Activated CD8-positive, alpha-beta memory T cell treated with anti-CD3 and anti-CD28 coated beads for 4 hours (primary cell): ENCODE measurements at places on chromosomes 5 and 9.

- no peak for DNase-seq
Measured at GRCh38 chr5:111628901-111629300, 116.6 kb upstream of the STARD4 start.

- DNase-seq, result peak; percentile 80
Measured at GRCh38 chr5:170312666-170313065, 15.1 kb upstream of the LCP2 start.

GRCh38 chr5:141342773-141343172 lies 856 bp upstream of the PCDHGA3 start:
- no peak for DNase-seq

GRCh38 chr5:50807661-50808060 lies 141.2 kb downstream of the PARP8 start:
- DNase-seq, result no peak

DNA sequence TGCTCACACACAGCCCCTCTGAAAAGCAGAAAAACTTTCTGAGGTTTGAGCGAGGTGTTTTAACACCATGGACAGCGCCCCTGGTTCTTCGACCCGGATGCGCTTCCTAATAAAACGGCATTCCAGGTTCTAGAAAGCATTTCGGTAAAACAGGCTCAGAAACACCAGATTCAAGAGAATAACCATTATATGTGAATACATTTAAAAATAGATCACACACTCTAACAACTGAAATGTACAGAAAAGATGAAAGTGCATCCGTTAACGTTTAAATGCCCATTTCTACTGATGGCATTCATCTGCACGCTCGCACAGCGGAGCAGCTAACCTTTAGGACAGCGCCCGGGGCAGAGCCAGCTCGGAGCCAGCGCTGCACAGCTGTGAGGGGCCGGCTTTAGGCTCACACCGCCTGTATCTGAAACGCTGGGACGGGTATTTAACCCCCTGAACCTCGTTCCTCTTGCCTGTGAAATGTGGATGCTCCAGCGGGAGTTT lies 26.3 kb upstream of the TENT4A start:
- DNase-seq, result no peak

DNA sequence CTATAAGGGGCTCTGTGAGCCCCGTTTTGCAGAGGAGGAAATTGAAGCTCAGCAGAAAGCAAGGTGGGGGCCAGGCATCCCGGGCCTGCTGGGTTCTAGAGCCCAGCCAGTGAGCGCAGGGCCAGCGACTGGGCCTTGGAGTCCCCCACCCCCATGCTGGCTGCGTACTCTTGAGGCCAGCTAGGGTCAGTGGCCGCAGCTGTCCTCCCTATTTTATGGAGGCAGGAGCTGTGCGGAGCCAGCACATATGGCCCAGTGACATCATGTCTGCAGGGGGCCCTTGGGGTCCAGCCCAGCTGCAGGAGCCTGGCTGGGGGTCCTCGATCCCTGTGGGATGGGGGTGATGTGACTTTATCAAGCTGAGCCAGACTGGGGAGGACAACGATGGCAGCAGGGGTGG lies 71.3 kb downstream of the HMCN2 start:
- no peak for DNase-seq

DNA sequence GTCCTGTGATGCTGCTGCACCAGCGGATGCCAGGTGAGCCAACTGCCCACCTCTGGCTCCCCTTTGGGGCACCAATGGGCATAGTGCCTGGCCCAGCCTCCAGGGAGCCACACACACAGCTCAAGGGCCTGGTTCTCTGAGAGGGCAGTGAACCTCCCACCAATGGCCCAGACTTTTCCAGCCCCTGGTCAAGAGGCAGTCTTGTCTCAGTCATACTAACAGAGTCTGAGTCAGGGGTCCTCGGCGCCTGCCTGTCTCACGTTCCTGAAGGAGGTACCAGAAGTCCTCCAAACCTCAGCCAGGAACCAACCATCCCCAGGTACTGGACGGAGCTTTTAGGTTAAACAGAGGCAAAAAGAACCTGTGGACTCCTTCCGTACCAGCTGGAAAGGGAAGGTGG lies 121.1 kb downstream of the C5orf15 start:
- no peak for DNase-seq

DNA sequence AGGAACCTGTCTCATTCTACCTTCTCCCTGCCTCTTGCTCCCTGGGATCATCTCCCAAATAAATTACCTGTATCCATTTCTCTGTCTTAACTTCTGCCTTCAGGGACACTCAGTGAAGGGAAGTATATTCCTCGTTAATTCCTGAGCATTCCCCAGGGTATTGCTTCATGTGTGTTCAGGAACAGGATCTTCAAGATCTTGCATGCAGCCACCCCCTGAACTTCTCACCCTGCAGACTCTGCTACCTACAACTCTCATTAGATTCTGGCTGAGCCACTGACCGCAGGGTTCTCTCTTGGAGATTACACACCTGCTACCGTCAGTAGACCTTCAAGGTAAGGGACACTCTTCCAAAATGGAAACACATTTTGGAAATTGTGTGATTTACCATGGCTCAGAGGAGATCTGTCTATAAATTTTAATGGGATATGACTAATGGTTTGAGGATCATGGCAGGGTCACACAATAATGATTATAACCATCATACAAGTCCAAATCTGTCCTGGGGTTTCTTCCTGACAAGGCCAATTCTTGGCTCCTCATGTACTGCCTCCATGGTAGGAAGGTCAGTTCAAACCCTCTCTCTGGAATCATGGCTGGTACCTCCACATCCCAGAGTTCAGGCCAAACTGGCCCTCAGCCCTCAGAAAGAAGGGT lies 38.9 kb upstream of the UGCG start:
- DNase-seq, result no peak

- no peak for DNase-seq
Measured at GRCh38 chr9:134419684-134420076, 93.4 kb downstream of the RXRA start.

GRCh38 chr9:127976498-127976897 lies 4.3 kb downstream of the EEIG1 start:
- DNase-seq, result no peak

GRCh38 chr5:51466214-51466613 lies 83.0 kb downstream of the ISL1 start:
- no peak for DNase-seq

DNA sequence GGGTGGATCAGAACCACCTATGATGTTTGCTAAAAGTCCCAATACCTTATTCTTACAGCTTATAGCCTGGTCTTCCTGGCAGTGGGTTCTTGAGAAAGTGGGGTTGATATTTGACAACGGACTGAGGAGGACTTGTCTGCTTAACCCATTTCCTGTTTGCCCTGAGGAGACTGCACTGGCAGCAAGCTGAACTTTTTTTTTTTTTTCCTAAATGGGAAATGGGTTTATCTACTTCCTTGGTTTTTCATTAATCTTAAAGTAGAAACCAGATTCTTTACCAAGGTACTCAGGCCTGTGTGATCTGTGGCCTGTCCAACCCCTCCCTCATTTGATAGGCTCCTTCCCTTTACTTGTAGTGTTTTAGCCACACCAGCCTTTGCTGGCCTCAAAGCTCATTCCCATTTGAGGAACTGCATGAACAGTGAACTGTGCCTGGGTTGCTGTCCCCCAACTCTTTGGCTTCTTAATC lies 47.1 kb downstream of the C9orf57 start:
- DNase-seq, result no peak

DNA sequence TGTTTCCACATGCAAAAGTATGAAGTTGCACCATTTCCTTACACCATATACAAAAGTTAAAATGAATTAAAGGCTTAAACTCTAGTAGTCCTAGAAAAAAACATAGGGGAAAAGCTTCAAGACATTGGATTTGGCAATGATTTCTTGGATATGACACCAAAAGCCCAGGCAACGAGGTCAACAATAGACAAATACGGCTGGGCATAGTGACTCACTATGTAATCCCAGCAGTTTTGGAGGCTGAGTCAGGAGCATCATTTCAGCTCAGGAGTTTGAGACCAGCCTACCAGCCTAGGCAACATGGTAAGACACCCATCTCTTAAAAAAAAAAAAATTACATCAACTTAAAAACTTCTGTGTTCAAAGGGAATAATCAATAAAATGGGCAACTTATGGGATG lies 30.9 kb upstream of the SREK1 start:
- DNase-seq, result no peak

GRCh38 chr5:162842727-162843126 lies 594.7 kb upstream of the CCNG1 start:
- no peak for DNase-seq

- DNase-seq, result no peak
Measured at GRCh38 chr5:142926549-142926948, 156.4 kb downstream of the ARHGAP26 start.

GRCh38 chr9:18741359-18741758 lies 267.4 kb downstream of the ADAMTSL1 start:
- DNase-seq, result no peak

- no peak for DNase-seq
Measured at GRCh38 chr9:105673850-105674387, 11.7 kb downstream of the TAL2 start.

DNA sequence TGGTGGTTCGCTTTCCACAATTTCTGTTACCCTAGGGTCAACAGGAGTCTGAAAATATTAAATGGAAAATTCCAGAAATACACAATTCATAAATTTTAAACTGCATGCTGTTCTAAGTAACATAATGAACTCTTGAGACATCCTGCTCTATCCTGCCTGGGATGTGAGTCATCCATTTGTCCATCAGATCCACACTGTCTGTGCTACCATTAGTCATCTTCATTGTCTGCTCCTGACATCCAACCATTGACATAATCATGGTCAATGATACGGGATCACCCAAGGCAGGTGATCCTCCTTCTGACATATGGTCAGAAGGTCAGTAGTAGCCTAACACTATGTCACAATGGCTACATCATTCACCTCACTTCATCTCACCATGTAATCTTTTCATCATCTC lies 276.7 kb upstream of the KIF2A start:
- DNase-seq, result no peak

- no peak for DNase-seq
Measured at GRCh38 chr5:176768174-176768970, 42.0 kb upstream of the UNC5A start.

- DNase-seq, result no peak
Measured at GRCh38 chr9:120710110-120710981, 3.9 kb downstream of the MEGF9 start.

DNA sequence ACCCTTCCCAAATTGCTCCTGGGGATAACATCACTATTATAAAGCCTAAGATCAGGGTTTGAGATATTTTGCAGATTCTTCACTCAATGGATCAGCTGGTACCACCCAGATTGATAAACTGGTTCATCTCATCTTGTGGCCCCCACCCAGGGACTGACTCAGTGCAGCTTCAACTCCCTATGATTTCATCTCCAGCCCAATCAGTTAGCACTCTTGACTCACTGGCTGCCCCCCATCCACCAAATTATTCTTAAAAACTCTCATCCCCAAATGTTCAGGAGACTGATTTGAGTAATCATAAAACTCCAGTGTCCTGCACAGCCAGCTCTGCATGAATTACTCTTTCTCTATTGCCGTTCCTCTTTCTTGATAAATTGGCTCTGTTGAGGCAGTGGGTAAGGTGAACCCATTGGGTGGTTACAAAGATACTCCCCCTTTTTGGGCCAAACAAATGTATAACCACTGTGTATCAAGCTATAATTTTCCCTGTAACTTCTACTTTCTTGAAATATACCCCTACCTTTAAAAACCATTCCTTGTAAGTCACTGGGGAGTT lies 263.3 kb upstream of the IL12B start:
- no peak for DNase-seq

- no peak for DNase-seq
Measured at GRCh38 chr5:39220280-39221030, 1.1 kb upstream of the FYB1 start.

DNA sequence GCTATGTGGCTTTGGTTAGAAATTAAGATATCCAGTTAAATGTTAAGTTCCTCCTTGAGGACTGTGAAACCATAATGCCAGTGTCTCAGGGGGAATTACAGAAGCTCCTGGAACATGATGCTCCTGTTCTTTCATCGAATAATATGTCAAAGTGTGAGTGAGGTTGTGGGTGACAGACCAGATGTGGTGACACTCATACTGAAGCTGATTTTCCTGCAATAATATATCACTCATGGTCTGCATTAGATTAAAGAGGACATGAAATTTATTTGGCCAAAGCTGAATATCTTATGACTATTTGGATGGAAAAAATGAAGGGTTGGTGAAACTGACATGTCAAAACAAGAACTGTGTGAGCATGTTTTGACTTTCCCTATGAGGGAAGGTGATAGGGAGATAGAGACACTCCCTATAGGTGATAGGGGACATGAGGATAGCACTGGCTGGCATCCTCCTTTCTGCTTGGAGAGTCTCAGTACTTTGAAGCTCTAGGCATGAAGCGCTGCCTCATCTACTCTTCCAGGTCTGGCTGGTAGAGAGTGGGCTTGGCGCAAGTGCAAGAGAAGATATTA lies 173.5 kb downstream of the ARHGEF28 start:
- DNase-seq, result no peak
